ENCODE measurements at places on chromosomes 2 and 18.

DNA sequence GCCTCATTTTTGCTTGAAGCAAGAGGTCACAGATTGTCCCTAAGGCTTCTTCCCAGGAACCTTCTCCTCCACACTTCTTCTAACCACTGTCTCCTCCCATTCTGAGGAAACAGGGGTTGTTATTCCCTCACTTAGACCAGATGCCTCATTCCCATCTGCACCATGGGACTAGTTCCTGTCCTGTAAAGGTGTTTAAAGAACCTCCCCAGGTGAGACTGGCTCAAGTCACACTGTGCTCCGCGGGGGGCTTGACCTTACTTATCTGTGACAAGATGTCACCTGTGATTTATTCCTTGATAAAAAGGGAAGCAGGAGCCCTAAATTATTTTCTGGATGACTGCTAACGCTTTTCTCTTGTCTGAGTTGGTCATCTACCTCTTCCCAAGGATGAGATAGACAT is 8.2 kb upstream of the CDH2 start:
- no peak for DNase-seq

DNA sequence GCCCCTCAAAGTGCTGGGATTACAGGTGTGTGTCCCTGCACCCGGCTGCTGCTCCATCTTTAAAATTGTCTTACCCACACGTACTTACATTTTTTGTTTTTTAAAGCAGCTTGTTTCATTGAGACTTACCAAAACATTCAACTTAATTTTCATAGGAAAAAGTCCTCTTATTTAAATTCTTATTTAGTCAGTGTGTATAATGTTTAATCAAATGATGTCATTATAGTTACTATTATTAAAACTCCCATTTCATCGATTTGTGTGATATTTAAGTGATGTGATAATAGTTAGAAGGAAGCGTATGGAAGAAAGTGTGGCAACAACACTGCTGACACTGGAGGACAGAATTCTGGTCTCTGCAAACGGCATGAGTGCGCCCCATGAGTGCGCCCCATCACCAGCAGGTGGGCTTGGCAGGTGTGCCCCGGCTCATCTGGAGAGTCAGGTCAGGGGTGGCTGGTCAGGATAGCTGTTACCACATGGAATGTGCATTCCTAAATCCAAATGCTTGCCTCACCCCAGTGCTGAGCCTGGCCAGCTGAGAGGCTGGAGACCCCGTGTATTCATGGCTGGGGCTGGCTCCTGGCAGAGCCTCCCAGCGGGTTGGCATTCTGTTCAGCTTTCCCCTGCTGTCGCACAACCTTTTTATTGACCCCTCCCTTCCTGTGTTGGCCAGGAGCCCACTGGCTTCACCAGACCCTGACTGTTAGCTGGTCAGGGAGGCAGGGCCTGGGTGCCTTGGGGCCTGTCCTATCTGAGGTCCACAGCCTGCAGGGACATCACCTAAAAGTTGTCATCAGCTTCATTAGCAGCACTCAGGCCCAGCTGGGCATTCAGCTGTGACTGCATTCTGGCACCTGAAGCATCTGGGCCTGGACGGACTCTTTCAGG is 79.7 kb downstream of the AGAP1 start:
- no peak for DNase-seq

DNA sequence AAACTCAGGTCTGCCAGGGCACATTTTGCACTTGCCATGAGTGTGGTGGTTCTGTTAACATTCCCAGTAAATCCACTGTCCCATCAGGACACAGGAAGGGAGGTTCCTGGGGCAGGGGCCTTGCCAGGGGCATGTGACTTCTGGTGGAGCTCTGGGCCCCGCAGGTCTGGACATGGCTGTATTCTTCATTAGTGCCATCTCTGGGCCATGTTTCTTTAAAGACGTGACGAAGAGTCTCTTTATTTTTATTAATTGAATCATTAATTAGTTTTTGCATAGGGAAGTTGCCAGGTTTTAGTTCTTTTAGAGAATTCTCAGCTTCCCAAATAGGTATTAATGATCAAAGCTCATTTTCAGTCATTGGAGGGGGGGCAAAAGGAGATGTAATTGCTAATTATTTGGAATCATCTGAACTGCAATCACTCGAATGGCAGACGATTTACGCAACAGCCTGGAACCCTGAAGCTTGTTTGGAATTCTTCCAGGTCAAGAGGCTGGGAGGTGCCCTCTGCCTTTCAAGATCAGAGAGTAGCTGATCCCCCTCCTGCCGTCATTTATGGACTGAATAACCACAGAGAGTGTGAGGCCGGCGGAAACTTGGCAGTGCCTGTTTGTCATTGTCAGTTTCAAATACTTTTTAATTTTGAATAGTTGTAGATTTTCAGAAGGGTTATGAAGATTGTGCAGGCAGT is 106.2 kb downstream of the RTP5 start:
- DNase-seq, result no peak

DNA sequence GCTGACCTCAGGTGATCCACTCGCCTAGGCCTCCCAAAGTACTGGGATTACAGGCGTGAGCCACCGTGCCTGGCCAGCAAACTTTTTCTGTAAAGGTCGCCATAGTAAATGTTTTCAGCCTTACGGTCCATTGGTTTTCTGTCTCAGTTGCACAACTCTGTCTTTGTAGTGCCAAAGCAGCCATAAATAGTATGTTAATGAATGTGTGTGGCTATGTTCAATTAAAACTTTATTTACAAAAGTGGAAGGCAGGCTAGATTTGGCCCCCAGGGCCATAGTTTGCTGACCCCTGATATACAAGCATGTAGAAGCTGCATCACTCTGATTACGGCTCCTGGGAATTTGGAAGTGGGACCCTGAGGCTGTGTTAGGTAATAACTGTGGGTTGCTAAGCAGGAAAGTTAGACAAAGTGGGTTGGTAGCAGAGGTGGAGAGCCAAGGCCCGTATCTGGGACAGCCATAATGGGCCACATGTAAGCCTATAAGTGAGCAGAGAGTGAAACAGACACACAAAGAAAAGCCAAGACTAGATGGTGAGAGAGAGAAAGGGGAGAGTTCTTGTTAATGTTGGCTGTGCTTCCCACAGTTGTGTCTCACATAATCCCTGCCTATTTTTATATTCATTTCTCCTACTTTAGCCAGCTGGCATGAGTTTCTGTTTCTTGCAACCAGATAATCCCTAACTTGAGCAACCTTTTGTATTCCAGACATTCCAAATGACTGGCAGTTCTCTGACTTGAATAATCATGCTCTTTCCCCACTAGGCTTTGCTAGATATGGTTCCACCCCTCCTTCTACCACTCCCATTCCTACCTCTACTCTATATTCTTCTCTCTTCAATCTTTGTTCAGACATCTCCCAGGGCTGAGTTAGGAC is 223.3 kb upstream of the STON1 start:
- no peak for DNase-seq

DNA sequence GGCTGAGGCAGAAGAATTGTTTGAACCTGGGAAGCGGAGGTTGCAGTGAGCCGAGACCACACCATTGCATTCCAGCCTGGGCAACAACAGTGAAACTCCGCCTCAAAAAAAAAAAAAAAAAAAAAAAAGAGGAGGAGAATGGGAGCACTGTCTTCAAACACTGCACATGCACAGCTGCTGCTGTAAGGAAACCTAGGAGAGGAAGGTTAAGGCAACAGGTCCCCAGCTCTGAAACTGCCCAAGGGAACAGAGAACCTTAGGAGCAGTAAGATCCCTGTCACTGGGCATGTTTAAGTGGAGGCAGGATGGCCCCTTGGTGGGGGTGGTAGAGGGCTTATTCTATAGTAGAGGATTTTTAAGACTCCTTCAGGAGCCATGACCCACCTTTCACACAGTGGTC is 111.2 kb downstream of the CLIP4 start:
- no peak for DNase-seq

DNA sequence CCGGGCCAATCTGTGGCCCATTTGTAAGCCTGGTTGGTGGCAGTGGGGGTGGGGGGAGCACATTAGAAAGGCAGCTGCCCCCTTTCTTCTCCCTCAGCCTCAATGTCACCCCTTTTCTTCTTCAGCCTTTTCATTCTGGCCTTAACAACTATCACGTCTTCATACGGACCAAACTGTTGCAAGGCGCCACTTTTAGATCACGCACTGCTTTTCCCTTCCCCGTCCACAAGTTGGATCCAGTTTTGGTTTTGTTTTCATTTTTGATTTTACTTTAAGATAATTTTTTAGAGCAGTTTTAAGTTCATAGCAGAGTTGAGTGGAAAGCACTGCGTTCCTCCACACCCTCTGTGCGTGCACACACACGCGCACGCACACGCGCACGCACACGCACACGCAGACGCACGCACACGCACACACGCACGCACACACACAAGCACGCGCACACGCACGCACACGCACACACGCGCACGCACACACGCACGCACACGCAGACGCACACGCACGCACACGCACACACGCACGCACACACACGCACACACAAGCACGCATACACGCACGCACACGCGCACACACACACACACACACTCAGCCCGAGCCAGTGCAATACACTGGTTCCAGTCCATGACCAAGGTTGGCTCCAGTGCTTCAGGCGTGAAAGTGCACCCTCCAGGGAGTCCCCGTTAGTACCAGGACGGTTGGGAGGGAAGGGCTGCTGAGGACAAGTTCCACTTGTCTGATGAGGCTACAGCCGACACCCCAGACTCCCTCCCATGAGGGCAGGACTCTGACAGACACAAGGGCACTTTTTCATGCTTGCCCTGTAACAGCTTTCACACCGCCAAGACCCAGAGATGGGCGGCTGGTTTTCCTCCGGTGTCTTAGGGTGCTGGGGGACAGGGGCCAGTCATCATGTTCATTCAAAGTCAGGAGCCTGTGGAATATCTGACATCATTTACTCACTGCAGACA is 22.4 kb downstream of the FBLN7 start:
- DNase-seq, result no peak

DNA sequence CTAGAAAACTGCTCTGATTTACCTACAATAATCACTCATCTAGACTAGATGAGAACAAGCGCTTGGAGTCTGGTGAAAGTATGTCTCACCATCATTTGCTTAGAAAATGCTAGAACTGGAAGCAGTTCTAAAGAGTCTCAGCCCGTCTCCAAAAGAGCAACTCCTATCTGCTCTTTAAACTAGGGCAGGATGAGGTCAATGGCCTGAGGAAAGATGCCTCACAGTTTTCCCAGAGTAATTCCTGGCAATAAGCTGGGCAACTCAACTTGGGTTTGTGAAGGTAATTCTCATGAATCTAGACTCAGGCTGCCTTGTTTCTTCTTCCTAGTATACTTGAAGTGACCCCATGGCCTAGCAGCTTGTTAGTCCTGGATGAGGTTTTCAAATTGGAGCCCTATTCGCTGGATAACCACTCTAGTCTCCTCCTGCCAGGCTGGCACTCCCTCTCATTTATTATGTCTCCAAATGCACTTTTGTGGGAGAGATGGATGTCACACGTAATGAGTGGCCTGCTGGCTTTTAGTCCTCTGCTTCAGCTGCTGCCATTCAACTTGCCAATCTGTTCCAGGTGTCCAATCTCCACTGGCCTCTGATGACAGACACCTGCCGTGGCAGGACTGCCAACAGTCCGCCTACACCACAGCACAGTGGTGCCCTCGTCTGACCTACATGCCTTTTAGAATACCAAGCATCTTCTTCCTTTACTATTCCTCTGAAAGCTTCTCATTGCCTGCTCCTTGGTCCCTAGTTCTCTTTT is 80.9 kb downstream of the CABYR start:
- no peak for DNase-seq

DNA sequence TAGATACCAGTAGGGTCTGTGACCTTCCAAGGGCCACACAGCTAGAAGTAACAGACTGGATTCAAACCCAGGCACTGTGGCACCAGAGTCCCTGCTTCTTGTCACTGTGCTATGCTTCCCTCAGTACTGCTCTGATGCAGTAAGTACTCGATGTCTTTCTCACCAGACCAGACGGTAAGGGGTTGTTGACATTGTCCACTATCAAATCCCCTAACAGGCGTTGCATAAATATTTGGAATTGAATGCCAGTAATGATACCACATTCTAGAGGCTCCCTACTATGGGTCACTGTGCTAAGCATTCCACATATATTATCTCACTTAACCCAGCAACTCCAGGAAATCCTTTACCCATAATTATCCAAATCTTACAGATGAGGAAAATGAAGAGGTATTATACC is 223.1 kb downstream of the C1D start:
- no peak for DNase-seq

DNA sequence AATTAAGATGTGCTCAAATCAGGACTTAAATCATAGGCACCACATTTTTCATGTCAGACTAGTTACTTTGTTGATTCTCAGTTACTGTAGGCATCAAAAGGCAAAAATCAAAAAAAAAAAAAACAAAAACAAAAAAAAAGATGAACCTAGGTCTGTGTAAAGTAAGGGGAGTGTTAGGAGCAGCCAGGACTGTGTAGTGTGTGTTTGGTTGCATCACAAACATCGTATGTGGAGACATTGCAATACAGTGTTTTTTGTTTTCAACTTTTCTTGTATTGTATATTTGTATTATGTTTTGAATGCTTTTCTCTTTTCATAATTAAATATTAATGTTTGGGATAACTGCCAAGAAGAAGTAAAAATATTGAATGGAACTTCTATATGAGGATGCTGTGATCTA is 82.1 kb downstream of the ACSL3 start:
- DNase-seq, result no peak

DNA sequence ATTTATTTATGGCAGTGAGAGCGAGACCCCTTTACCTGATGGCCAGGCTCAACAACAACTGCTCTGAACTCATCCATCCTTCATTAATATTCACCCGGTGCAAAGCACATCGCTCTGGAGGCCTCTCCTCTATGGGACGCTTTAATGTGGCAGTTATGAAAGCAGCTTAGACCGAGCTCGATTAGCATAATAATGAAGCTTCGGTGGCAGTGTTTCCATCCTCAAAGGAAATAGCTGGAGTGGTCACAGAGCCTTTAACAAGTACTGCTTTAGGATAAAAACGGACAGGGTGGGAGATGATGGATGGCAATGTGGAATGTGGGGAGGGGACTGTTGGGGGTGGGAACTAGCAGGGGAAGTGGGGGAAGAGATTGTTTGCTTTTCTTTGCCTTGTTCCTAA is 243.9 kb downstream of the SLC4A3 start:
- DNase-seq, result no peak

DNA sequence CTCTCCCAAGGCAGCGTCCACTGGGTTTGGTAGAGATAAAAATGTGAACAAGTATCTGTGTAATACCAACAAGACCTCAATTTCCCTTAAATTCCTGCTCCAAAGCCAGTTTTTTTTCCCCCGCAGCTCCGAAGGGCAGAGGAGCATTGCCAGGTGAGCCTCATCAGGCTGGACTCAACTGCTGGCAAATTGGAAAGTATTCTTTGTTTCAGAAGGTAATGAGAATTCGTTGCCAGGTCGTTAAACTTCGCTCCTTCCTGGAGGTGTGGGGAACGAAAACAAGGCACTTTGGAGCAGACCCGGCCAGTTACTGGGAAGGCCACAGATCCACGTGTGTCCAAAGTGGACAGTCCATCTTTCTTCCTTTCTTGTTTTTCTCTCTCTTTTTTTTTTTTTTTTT is 30.4 kb upstream of the ASB18 start:
- DNase-seq, result no peak

GRCh38 chr2:8719528-8719927 is 37.7 kb downstream of the ID2 start:
- no peak for DNase-seq

DNA sequence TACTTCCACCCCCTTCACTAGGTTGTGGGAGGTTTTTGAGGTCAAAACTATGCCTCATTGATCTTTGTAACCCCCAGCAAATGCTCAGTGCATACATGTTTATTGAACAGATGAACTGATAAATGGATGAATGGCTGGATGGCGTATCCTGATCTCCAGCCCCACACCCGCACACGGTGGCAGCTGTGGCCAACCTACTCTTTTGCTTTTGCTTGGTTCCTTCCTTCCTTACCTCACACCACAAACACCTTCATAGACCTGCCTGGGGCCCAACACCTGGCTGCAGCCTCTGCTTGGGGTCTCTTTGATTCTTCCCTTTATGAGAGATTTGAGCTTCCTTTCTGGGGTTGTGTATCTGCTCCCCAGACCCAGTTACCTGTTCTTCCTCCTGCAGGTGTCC is 25.9 kb downstream of the SPP2 start:
- DNase-seq, result no peak

All from esophagus squamous epithelium (tissue), 5 donors.